Activated CD4-positive, alpha-beta T cell treated with anti-CD3 and anti-CD28 coated beads, Interleukin-2, amount 10 ng/mL, durations not matched to agents 7 days and 5 days (primary cell): ENCODE measurements at places on chromosomes 1 and 21. TPM values are rescaled to one million over a fixed set of nuclear protein-coding genes. Genes with fewer than 3 reads are reported as not detected.

- H3K4me3 ChIP-seq: no peak overlapping the region
- peaks cover 38% of the 10 kb centered on the region for H3K4me1 ChIP-seq
- DNase-seq: no peak
- peaks cover 10% of the 10 kb centered on the region for H3K36me3 ChIP-seq
Observed at GRCh38 chr1:234321231-234321630, 52.0 kb upstream of the COA6 start.

DNA sequence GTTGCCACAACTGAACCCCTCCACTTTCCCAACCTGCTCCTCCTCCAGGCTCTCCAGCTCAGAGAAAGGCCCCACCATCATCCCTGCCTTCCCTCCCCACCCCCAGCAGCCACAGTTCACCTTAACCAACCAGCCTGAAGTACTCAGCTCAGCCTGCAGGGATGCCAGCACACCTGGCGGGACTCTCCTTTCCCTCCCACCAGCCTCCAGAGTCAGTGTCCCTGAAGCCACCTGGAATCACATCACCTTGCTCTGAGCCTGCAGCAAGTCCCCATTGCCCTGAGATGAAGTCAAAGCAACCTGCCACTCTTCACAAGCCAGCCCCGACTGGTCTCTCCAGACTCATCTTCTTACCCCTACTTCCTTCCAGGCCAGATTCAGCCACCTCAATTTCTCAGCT is 26.2 kb upstream of the ZC3H12A start:
- no peaks in the 10 kb centered on the region for H3K36me3 ChIP-seq
- DNase-seq: no peak
- no peak overlapping the region for H3K27ac ChIP-seq

GRCh38 chr1:235326719-235327558 is 1.0 kb downstream of the ARID4B start:
- H3K27ac ChIP-seq: peak overlapping the region; percentile 93
- peak overlapping the region; percentile 88 for H3K4me3 ChIP-seq
- H3K27me3 ChIP-seq: no peaks in the 10 kb centered on the region
- H3K36me3 ChIP-seq: peaks cover 36% of the 10 kb centered on the region
- H3K4me1 ChIP-seq: peaks cover 32% of the 10 kb centered on the region

DNA sequence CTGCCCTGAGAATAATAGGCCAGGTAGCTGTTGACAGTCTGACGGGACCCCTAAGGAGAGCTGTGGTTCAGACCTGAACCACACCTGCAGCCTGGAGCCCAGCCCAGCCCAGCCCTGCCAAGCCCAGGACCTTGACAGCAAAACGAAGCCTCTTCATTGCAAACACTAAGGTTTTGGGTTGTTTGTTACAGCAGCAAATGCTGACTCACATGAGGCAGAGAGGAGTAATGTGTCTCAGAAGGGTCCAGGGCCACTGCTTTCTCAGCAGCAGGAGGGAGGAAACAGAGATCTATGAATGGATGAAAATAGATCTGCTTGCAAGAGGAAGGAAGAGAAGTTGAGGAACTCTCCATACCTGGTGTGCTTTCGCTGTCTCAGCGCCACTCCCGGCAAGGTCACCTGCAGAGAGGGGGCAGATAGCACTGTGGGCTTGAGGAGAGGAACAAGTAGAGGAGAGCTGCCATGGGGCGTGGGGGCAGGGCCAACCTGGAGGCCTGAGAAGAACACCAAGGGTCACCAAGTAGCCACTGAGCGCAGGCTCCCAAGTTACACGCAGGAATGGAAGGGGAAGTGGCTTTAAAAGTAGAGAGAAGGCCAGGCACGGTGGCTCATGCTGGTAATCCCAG is 127.2 kb downstream of the ZNF281 start:
- H3K4me3 ChIP-seq: no peak overlapping the region
- no peaks in the 10 kb centered on the region for H3K36me3 ChIP-seq
- no peaks in the 10 kb centered on the region for H3K27me3 ChIP-seq
- no peak overlapping the region for H3K27ac ChIP-seq
- DNase-seq: no peak
- H3K4me1 ChIP-seq: no peaks in the 10 kb centered on the region

DNA sequence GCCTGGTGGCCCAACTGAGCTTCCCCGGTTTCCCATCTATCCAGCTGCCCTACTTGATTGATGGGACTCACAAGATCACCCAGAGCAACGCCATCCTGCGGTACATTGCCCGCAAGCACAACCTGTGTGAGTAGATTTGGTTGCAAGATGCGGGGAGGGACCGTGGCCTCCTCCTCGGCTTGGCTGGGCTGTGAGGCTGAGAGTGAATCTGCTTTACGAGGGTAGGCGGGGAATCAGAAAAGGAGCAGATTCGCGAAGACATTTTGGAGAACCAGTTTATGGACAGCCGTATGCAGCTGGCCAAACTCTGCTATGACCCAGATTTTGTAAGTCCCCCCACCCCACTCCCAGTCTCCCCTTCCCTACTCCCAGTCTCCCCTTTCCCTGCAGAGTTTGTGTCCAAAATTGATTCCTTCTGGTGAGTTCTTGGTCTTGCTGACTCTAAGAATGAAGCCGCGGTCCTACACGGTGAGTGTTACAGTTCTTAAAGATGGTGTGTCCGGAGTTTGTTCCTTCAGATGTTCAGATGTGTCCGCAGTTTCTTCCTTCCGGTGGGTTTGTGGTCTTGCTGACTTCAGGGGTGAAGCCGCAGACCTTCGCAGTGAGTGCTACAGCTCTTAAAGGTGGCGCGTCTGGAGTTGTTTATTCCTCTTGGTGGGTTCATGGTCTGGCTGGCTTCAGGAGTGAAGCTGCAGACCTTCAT is 1.5 kb downstream of the GSTM2 start:
- no peaks in the 10 kb centered on the region for H3K27me3 ChIP-seq
- peaks cover 27% of the 10 kb centered on the region for H3K4me1 ChIP-seq

DNA sequence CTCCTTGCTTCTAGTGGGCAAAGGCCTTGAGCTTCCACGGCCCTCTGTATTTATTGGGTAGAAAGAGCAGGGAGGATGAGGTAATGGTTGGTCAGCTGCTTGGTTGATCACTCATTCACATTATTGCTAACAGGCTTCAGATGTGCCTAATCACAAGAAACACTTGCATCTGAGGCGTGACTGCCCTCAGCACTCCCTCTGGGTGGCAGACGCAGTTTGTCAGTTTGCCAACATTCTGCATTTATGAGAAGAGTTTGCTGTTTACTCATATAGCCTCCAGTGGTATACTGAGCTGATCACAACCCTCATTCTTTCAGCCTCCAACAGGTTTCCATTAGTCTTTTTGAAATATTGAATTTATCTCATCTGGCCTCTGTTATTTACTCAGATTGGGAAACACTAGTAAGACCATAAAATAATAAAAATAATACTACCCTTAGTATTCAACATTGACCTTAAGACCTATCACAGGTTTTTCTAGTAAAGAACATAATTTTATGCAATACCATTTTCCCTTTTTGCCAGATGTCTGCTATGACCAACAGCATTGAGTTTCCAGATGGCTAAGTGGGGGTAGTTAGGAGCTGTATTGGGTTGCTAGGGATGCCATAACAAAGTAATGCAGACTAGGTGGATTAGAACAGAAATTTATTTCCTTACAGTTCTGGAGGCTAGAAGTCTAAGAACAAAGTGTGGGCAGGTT is 53.3 kb downstream of the PTGFR start:
- no peak for DNase-seq
- no peaks in the 10 kb centered on the region for H3K36me3 ChIP-seq
- no peak overlapping the region for H3K27ac ChIP-seq
- H3K27me3 ChIP-seq: no peaks in the 10 kb centered on the region
- no peak overlapping the region for H3K4me3 ChIP-seq
- no peaks in the 10 kb centered on the region for H3K4me1 ChIP-seq

GRCh38 chr1:180112091-180112490 is 42.6 kb upstream of the QSOX1 start:
- H3K27ac ChIP-seq: no peak overlapping the region
- H3K4me3 ChIP-seq: no peak overlapping the region
- DNase-seq: no peak
- peaks cover 38% of the 10 kb centered on the region for H3K36me3 ChIP-seq

GRCh38 chr1:172654535-172654934 is 4.4 kb upstream of the FASLG start:
- peaks cover 22% of the 10 kb centered on the region for H3K4me1 ChIP-seq
- H3K36me3 ChIP-seq: peaks cover 3% of the 10 kb centered on the region
- DNase-seq: no peak

GRCh38 chr1:74857676-74858075 is 124.7 kb downstream of the TYW3 start:
- H3K36me3 ChIP-seq: no peaks in the 10 kb centered on the region
- H3K27me3 ChIP-seq: no peaks in the 10 kb centered on the region
- DNase-seq: no peak
- H3K4me1 ChIP-seq: no peaks in the 10 kb centered on the region
- no peak overlapping the region for H3K4me3 ChIP-seq

DNA sequence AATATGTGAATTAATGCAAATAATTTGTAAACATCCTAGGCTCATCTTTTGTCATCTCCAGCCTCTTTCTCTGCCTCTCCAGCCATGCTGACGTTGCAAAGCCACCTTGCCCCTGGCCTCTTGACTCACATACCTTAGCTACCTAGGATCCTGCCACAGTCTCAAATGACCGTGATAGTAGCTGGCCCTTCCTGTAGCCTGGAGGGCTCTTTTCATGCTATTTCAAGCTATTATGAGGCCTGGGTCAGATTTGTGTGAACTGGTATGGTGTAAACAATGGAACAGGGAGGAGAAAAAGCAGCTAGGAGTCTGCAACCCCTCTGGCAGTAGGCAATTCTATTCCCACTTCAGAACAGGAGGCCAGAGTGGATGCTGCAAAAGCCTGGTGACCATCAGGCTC is 337.7 kb downstream of the DISC1 start:
- peaks cover 9% of the 10 kb centered on the region for H3K36me3 ChIP-seq
- H3K27me3 ChIP-seq: no peaks in the 10 kb centered on the region
- no peak for DNase-seq
- H3K4me3 ChIP-seq: no peak overlapping the region

DNA sequence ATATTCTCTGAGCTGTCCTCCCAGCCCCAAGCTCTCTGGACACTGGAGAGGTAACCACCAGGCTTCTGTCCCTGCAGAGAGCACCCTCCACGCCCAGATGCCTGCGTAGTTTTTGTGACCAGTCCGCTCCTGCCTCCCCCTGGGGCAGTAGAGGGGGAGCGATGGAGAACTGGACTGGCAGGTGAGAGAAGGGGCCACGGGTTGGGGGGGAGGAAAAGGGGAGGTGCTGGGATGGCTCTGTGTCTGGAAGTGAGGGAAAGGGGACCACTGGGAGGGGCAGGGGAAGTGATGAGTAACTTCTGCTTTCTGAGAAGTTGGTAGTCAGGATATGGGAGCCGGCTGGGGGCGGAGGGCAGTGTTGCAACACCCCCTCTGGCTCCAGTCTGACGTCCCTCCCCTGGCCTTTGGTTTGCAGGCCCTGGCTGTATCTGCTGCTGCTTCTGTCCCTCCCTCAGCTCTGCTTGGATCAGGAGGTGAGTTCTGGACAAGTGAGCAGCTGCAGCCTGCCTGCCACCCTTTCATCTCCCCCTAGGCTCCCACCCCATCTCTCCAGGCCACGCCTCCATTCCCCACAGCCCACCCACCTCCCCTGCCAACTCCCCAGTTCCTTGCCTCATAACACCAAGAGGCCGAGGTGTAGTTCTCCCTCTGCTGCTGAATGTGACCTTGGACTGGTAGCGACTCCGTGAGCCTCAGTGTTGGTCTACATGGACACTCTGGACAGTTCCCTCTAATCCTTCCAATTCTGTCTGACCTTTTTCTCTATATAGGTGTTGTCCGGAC is 3.1 kb downstream of the ADAMTSL4 start:
- peak overlapping the region; percentile 46 for H3K27ac ChIP-seq
- H3K4me3 ChIP-seq: no peak overlapping the region
- no peaks in the 10 kb centered on the region for H3K36me3 ChIP-seq
- H3K27me3 ChIP-seq: peaks cover 17% of the 10 kb centered on the region
- H3K4me1 ChIP-seq: peaks cover 32% of the 10 kb centered on the region

DNA sequence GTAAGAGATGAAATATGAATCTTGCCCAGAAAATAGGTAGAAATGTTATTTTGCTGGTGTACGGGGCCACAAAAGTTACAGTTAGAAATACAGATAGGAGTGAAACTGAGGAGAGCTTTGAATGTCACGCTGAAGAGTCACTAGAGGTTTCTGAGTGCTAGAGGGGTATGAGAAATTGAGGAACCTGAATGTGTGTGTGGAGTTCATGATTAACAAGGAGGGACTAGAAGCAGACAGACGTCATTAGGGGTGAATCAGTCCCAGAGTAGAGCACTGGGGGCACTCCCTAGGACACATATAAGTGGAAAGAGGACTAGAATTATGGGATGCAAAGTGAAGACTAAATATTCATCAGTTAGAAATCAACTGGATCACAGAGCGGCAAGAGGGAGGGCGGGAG is 188.9 kb upstream of the MAP1LC3C start:
- no peak for DNase-seq
- no peak overlapping the region for H3K4me3 ChIP-seq

GRCh38 chr1:59309795-59310548 is 13.1 kb downstream of the FGGY start:
- no peak overlapping the region for H3K4me3 ChIP-seq
- peaks cover 17% of the 10 kb centered on the region for H3K36me3 ChIP-seq
- no peaks in the 10 kb centered on the region for H3K27me3 ChIP-seq
- H3K27ac ChIP-seq: no peak overlapping the region

DNA sequence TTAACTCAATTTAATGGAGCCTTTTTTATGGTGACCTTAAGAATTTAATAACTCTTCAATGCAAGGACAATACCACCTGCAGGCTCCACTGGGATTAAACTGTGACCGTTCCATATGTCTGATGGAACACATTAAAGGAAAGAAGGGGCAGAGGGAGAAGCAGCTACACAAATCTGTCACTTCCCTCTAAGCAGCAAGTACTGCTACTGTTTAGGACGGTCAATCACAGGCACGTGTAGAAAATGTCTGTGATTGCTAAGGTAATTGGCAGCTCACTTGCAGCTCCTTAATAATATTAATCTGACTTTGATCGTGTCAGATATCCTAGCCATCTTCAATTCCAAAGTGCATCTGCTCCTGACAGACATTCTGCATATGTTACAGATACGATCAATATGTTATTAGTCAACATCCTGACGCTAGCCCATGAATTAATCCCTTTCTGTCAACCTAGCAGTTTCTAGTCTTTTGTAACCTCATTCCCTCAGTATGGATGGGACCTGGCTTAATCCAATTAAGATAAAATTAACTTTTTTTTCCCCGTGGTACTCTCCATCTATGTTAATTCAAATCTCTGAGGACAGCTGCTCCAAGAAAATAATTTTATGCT is 1012.4 kb downstream of the AMY1C start:
- no peak for DNase-seq
- H3K4me1 ChIP-seq: no peaks in the 10 kb centered on the region
- no peaks in the 10 kb centered on the region for H3K36me3 ChIP-seq
- H3K27ac ChIP-seq: no peak overlapping the region

GRCh38 chr1:55047611-55048010 is 8.3 kb downstream of the PCSK9 start:
- no peak for DNase-seq
- peaks cover 3% of the 10 kb centered on the region for H3K27me3 ChIP-seq
- no peak overlapping the region for H3K27ac ChIP-seq
- no peak overlapping the region for H3K4me3 ChIP-seq
- no peaks in the 10 kb centered on the region for H3K4me1 ChIP-seq

- H3K36me3 ChIP-seq: peaks cover 32% of the 10 kb centered on the region
- H3K4me1 ChIP-seq: peaks cover 53% of the 10 kb centered on the region
- no peak overlapping the region for H3K4me3 ChIP-seq
- no peak overlapping the region for H3K27ac ChIP-seq
- no peak for DNase-seq
Observed at GRCh38 chr21:37251294-37251634, 15.9 kb downstream of the VPS26C start.

Gene SPRR2A
- total RNA-seq: not detected

Gene TTC13
- 35.4 TPM for total RNA-seq

Gene KIAA1614
- 0.33 TPM for total RNA-seq

Gene CD2
- total RNA-seq: 258 TPM

Gene MRPL37
- total RNA-seq: 93.8 TPM

Gene NT5C1A
- not detected for total RNA-seq

Gene S100A1
- not detected for total RNA-seq

Gene NBPF4
- 0.10 TPM for total RNA-seq
